ENCODE measurements at places on chromosomes 7 and 10.

DNA sequence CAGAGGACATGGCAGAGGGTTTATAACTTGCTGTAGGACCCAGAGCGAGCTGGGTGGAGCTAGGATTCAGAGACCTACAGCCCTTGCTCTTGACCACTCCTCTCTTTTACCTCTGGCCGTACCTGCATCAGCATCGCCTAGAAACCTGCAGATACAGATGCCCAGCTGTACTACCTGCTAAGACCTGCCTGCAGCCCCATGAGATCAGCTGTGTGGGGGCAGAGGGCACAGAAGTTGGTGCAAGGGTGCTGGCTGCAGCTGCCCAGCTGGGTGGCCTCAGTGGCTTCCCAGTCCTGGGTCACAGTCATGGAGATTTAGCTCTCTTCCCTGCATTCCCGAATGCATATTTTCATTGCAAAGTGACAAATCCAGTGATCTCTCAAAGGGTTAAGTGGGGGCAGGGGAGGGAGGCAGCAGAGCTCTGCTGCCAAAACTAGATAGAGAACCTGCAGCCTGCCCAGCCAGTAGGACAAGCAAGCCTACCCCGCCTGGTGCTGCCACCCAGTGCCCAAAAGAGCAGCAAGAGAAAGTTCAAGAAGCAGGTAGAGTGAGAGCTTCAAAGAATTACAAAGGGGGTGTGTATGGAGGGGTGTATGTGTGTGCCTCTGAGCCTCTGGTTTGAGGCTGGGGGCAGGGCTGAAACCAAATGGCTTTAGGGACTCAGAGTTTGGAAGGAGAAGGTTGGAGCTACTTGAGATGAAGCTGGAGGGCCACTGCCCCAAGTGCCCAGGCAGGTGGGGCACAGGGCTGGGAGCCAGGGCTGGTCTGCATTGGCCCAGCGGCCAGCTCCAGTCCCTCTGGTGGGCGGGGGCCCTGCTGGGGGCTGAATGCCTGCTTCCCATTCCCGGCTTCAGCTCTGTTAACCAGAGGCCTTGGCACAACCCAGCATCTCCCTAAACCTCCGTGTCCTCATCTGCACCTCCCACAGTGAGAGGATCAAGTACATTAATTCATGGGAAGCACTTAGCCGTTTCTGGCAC lies 6.9 kb downstream of the FAM241B start:
- DNase-seq, result no peak

- DNase-seq, result no peak
These were observed 7.8 kb downstream of the ZNF680 start for GRCh38 chr7:64555046-64555445.

DNA sequence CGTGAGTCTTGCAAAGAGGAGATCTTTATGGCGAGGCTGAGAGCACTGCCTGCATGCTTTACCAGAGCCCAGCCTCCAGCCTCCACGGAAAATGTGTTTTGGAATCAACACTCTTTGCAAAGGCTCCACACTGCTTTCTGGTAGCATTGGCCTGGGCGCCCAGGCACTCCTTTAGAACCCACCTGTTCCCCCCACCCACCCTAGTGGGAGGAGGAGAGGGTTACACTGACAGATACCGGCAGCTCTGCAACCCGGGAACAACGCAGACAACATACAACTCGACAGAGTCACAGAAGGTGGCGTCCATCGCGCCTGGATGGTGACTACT lies 5.5 kb upstream of the MNX1 start:
- DNase-seq, result no peak

- DNase-seq, result no peak
These were observed 59.2 kb downstream of the HK1 start for GRCh38 chr10:69337296-69338132.

GRCh38 chr10:103851261-103851660 lies 4.1 kb downstream of the SH3PXD2A start:
- DNase-seq, result no peak

- DNase-seq, result no peak
These were observed 290.5 kb downstream of the USP6NL start for GRCh38 chr10:11320809-11321520.

DNA sequence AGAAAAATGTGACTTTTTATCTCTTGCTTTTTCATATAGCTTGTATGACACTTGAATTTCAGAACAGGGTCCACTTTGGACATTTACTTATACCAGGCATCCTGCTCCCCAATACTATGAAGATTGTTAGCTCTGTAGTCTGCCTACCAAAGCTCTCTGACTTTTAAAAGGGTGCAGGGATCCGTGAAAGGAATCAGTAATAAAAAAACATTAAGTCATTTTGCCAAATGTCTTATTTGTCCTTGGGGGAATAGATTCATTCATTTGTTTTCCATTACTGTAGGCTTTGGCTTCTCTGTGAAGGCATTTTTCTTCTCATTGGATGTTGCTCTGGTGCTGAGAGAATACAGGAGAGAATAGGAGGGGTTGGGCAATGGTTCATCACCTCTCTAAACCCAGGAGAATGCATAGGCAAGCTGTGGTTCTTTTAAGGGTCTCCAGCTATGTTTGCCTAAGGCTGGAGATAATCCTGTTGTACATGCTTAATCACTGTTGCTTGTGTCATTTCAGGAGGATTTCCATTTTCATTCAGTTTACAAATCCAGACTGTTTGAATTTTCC lies 103.5 kb downstream of the SRI start:
- no peak for DNase-seq

DNA sequence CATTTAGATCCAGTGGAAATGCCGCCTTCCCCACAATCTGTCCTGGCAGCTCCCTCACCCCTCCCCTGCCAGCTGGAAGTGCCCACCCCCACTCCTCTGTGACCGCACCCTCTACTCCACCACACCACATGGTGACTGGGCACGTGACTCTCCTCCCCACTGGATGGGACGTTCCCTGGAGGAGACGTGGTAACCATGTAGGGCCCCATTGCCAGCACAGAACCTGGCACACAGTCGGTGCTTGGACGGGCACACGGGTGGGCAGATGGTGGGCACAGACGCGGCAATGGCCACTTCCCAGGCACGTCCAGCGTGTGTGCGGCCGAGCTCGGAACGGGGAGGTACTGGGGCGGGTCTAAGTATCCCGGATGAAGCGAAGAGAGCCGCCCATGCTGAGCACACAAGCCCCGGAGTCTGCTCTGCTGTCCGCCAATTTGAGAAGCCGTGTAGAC lies 245.6 kb downstream of the MAD1L1 start:
- DNase-seq, result no peak

Data from stimulated activated CD4-positive, alpha-beta T cell treated with anti-CD3 and anti-CD28 coated beads, Interleukin-1b, Interleukin-23, amount 100 ng/mL, for 24 hours (primary cell).